ENCODE measurements at places on chromosomes 5 and 9.

DNA sequence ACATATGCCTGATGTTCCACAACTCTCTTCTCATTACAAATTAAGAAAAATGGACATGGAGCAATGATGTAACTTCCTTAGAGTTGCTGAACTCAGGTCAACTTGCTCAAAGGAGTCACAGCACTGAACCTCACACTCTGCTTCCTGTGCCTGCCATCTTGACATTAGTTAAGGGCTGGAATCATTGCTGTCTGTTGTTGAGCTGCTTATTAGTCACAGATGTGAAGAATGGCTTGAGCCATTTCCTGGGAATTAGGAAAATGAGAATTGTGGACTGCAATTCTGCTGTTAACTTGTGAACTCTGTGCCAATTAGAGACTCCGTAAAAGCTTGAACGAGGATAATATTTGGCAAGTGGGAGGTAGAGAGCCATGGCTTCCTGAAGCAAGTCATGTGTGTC is 212.0 kb downstream of the ADAMTS12 start:
- no peak for DNase-seq

DNA sequence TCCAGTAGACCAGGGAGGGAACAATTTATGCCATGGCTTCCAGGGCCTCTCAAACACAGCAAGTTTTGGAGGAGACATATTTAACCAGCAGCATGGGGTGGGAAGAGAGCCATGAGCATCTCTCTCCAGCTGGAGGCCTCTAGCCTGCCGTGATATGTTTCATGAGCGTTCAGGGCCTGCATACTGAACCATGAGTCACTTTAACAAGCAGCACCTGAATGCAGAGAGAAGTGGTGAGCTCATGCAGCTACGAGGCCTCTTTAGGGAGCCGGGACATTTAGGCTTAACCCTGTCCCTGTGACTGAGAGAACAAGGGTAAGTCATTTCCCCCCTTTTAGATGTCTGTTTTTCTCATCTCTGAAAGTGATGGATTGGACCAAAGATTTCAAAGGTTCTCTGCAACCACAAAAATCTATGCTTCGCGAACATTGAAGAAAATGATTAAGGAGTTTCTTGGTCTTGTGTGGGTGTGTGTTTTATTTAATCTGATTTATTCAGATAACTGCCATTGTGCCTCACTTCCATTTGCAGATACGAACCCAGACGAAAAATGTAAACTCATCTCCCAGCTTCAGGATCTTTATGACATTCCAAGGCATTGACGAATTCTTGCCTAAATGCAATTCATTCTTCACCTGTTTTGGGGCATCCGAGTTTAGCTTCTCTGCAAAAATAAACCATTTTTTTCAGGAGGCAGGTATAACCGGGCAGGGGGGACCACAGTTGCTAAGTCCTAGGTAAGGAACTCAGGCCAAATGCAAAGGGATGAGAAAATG is 157.0 kb downstream of the GABBR2 start:
- DNase-seq = no peak

GRCh38 chr5:38582293-38582974 is 26.0 kb upstream of the LIFR start:
- DNase-seq = no peak

- no peak for DNase-seq
Measured at GRCh38 chr5:169875731-169876130, 104.6 kb downstream of the INSYN2B start.

DNA sequence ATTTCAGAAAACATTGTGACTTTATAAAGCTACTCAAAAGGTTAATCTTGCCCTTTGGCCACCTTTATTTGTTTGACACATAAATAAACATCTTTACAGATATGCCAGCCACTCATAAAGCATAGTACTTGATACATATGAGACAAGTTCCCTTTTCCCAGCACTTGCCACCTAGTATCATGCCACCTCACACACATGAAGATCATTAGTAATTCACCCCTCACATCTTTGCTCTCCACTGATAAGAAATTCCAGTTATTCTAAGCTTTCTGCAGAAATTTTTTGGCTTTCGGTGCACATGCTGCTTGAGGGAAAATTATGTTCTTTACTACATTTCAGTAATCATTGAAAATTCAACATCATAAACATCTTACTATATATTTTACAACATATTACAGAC is 59.1 kb downstream of the DEPDC1B start:
- no peak for DNase-seq

- no peak for DNase-seq
Measured at GRCh38 chr9:118059484-118060278, 355.5 kb downstream of the TLR4 start.

DNA sequence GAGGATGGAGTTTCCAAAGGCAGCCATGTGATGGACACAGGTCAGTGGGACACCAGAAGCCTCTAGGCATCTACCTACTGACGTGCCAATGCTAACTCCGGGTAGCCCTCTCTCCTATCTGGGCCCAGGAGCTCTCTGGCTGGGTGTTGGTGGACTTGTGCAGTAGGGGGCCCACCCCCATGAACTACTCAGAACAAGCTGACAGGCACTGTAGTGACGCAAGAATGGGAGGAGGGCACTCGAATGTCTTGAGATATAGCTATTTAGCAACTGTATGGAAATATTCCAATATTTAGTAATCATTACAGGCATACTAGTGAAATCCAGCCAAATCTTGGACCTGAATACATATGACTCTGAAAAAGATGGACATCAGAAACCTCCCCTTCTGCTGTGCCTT is 5.7 kb upstream of the DOCK2 start:
- no peak for DNase-seq

DNA sequence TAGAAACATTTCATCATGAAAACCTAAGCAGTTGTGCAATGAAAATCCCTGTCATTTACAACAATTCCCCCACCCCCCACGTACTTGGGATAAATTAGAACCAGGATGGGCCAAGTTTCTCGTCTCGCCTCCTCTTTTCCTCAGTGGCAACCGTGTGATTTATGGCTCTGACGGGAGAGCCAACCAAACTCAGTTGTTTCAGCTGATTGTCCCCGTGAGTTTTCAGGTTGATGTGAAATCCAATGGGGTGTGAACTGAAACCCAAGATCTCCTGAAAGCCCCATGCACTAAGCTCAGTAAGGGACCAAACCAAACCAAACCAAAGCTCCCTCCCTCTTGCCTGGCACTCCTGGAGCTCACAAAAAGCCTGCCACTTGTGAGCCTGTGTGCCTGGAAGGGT is 138.7 kb upstream of the SLC24A2 start:
- DNase-seq = no peak

DNA sequence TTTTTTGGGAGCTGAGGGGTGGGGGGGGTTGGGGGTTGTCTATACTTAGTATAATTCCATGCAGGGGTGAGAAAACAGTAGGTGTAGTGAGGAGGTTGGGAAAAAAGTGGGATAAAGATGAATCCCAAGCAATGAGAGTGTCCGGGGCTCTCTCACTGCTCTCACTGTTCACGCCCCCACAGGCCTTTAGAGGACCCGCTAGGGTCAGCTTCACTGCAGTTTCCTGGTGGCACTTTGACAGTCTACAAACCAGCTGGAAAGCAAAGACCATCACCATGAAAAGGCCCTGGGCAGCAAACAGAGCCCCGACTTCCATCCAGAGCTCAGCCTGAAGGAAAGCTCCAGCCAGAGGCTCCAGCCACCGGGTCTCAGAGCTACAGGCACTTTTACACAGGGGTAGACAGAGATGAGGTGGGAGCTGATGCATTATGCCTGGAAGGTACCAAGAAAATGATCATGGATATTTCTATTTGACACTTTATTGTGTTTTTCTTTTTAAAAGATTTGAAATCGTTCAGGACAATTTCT is 355.1 kb downstream of the ADAMTS6 start:
- DNase-seq = no peak

DNA sequence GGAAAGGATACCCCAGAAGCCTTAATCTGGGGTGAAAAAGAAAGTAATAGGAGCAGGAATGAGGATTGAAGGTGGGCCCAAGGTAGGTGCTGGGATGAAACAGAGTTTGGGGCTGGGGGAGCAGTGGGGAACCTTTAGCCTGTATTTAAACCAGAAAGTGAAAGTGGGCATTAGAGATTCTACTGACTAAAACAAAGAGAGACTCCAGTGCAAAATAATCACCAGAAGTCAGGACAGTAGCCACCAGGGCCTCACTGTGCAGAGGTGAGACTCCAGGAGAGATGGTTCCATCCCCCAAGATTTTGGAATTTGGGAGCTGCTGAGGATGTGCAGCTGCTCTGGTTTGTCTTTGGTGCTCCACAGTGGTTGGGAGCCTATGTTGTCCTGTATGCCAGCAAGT is 13.1 kb downstream of the DNAJB5 start:
- DNase-seq = no peak

- DNase-seq = no peak
Measured at GRCh38 chr9:5481322-5482040, 28.9 kb upstream of the PDCD1LG2 start.

DNA sequence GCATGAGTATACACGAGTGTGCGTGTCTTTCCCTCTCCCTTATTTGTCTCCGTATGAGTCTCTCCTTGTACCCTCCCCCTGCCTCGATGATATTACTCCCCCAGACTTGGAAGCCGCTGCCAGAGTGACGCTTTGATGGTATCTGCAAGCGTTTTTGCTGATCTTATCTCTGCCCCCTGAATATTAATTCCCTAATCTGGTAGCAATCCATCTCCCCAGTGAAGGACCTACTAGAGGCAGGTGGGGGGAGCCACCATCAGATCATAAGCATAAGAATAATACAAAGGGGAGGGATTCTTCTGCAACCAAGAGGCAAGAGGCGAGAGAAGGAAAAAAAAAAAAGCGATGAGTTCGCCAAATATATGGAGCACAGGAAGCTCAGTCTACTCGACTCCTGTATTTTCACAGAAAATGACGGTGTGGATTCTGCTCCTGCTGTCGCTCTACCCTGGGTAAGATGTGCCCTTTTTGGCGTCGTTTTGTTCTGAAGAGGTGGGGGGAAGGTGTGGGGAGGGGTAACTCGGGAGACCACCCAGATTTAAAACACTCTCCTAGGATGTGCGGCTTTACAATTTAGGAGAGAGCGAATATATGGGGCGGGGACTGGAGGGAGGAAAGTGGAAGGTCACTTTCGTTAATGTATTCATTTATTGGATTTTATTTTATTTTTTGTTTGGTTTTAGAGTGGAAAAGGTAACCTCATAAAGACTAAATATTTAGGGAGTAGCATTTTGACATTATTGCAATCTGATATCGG is at the start of gene GABRG2:
Gene GABRG2, plus strand, starts transcription at position 119 of the 757 bp plus-strand sequence. Its CDS starts 227 bp downstream, at position 346.
- no peak for DNase-seq

- DNase-seq = no peak
Measured at GRCh38 chr5:41747301-41747700, 122.9 kb downstream of the OXCT1 start.

GRCh38 chr5:132199116-132199680 is 28.5 kb downstream of the P4HA2 start:
- no peak for DNase-seq

GRCh38 chr9:19122490-19123042 is 4.7 kb downstream of the PLIN2 start:
- no peak for DNase-seq

Data from stimulated activated CD8-positive, alpha-beta memory T cell treated with anti-CD3 and anti-CD28 coated beads, Interleukin-4, amount 100 ng/mL, for 1 hour (primary cell).